ENCODE measurements at places on chromosomes 16 and 17.

DNA sequence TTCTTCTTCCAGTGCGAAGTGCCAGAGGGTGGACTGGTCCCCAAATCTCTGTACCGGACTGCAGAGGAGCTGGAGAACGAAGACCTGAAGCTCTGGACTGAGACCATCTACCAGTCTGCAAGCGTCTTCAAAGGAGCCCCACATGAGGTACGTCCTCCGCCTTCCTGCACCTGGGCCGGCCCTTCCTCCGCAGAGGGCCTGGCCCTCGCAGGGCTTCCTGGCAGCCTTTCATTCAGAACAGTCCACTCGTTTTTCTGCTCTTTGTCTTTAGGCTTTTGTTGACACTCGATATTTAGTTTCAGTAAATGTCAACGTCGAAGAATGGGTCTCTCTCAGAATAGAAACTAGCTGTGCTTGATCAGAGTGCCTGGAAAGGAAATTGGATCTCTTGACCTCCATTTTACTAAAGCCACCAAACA, 68.6 kb downstream of the SEC14L1 start:
- no peak for DNase-seq

DNA sequence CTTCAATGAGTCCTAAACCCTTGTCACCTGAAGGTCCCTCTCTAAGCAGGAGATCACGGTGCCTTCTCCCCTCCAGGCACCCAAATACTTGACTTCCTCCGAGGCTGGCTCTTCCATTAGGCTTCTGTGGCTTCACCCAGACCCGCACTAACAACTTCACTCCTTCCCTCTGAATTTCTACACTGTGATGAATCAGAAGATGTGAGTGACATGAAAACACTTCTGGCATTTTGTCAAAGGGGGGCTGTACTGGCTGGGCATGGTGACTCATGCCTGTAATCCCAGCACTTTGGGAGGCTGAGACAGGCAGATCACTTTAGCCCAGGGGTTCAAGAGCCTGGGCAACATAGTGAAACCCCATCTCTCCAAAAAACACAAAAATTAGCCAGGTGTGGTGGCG, 72.6 kb upstream of the CNEP1R1 start:
- DNase-seq: no peak

- DNase-seq: no peak
Measured at GRCh38 chr16:66129196-66129595, 237.3 kb upstream of the CDH5 start.

- DNase-seq: no peak
Measured at GRCh38 chr16:85670840-85671239, 17.9 kb downstream of the GINS2 start.

GRCh38 chr16:2082171-2082982, 34.6 kb downstream of the TSC2 start:
- no peak for DNase-seq

- no peak for DNase-seq
Measured at GRCh38 chr16:66274335-66275110, 92.0 kb upstream of the CDH5 start.

DNA sequence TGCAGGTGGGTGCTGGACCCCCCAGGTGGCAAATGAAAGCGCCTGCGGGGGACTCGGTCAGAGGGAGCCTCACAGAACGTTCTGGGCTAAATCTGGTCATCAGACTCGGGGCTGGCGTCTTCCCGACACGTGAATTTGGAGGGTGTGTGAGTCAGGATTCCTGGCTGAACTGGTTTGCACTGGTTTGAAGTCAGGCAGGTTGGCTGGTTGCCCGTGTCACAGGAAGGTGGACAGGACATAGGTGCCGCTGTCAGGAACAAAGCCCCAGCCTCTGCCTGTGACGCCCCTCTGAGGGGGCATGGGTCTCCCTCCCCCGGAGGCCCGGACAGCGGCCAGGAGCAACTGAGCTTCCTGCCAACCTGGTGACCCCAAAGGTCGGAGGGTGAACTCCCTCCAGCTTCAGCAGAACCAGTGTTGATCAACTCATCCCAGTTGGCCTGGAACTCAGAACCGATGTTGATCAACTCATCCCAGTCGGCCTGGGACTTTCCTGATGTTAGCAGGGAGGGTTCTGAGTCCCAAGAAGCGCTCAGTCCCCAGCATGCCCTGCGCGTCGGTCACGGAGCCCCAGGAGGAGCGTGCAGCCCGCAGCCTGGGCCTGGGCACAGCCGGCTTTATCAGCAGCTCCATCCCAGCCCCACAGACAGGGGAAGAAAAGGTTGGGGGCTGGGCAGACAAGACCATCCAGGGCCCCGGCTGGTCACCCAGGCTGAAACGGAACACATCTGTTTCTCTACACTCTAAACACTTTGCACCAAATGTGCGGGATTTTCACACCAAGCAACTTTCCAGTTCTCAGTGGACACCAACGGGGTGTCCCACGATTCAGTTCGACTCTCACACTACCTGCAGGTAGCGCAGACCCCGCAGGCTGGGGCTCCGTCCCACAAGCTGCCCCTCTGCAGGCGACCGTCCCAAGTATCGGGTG, 14.4 kb upstream of the METRNL start:
- no peak for DNase-seq

DNA sequence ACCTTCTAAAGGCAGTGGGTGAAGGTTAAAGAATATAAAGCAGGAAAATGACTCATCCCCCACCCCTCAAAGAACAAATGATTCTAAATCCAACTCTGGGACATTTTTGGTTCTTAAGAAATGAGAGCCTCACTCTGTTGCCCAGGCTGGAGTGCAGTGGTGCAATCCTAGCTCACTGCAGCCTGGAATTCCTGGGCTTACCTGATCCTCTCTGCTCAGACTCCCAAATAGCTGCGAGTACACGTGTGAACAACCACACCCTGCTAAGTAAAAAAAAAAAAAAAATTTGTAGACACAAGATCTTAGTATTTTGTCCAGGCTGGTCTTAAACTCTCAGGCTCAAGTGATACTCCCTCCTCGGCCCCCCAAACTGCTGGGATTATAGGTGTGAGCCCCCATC, 298.8 kb upstream of the MAF start:
- no peak for DNase-seq
